Left lobe of liver (tissue), 2 donors: ENCODE measurements at places on chromosomes 5 and 9.

DNA sequence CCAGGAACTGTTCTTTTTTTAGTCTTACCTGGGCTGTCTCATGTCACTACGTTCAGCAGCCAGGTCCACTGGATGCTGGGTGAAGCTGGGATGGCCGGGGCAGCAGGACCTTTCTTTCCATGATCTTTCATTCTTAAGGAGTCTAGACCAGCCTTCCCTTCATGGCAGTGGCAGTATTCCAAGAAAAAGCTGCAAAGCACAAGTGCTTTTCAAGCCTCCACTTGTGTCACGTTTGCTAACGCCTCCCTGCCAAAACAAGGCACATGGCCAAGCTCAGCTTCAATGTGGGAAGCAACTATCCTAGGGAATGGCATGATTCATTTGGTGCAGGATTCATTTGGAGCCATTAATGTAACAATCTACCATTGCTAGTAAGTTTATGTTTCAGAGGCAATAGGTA lies 94.8 kb downstream of the RCL1 start:
- DNase-seq: no peak

- no peak for DNase-seq
These were observed 21.4 kb downstream of the C5orf47 start for GRCh38 chr5:174010365-174010764.

GRCh38 chr9:126500600-126501382 lies 112.9 kb upstream of the LMX1B start:
- no peak for DNase-seq

- DNase-seq: no peak
These were observed 1280.6 kb upstream of the ACO1 start for GRCh38 chr9:31103836-31104235.

GRCh38 chr5:11719888-11720481 lies 184.3 kb downstream of the CTNND2 start:
- peak; percentile 68 for DNase-seq

- DNase-seq: no peak
These were observed 78.1 kb downstream of the VCAN start for GRCh38 chr5:83549674-83550073.

DNA sequence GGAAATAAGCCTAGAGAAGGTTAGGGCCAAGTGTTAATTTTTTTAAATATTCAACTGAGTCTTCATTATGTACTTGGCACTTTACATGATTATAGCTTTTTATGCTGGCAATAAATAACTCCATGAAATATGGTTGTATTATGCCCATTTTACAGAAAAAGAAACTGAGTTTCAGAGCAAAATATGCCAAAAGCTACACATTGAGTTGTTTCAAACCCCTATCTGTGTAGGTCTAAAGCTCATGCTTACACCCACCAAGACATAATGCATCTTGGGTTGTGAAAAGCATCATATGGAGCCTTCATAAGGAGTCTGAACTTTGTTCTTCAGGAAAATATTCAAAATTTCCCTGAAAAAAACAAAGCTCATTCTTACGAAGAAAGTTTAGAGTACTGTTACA lies 14.6 kb downstream of the TTLL11 start:
- no peak for DNase-seq

GRCh38 chr5:81842795-81843398 lies 92.0 kb upstream of the SSBP2 start:
- DNase-seq: no peak
